NCI-H1694 treated with DMSO at 0.1 percent for 48 hours (cell line): ENCODE measurements at places on chromosomes 3 and 15.

GRCh38 chr3:196974661-196975060 is 6.0 kb upstream of the PIGZ start:
- DNase-seq = no peak

- DNase-seq = no peak
Measured at GRCh38 chr3:57133157-57133556, 32.0 kb downstream of the IL17RD start.

DNA sequence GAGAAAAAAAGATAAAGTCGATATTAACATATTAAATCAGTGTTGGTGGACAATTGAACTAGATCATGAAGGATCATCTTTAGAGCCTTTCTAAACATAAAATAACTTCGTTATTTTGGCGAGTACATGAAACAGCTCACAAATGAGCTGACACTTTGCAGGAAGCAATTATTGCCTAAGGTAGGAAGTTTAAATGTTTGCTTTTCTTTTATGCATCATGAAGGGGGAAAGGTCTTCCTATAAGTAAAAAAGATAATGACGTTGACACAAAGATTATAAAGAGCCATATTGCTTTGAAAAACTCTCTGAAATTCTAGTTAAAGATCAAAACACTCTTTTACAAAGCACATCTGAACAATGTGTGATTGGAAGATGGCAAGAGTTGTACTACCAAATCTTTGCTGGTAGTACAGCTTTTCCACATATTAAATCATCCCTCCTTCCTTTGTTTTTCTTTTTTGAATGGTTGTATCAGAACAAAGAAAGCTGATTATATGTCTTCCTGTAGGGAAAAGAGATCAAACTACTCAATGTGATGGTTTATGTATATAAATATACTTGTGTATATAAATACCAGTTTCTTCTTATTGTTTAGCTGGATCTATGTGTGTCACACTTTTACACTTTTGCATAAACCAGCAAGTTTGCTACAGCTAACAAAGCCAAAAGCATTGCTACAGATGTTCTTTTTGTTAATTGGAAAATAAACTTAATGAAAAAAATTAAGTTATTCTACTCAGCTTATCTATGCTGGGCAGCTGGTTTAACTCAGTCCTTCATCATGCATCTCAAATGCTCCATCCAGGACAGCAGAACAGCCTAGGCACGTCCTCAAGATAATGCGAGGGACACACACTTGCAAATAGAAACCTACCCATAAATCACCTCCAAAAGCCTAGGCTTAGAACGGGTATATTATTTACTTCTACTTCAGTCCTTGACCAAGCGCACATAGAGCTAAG is 850.8 kb upstream of the ROBO1 start:
- DNase-seq = no peak

DNA sequence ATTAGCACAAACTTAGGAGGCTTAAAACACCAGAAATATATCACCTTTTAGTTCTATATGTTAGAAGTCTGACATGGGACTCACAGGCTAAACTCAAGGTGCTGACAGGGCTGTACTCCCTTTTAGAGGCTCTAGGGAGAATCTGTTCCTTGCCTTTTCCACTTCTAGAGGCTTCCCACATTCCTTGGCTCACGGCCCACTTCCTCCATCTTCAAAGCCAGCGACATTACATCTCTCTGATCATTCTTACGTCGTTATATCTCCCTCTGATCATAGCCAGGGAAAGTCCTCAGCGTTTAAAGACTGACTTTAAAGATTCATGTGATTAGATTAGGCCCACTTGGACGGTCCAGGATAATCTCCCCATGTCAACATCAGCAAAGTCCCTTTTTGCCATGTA is 166.3 kb downstream of the GREM1 start:
- no peak for DNase-seq

DNA sequence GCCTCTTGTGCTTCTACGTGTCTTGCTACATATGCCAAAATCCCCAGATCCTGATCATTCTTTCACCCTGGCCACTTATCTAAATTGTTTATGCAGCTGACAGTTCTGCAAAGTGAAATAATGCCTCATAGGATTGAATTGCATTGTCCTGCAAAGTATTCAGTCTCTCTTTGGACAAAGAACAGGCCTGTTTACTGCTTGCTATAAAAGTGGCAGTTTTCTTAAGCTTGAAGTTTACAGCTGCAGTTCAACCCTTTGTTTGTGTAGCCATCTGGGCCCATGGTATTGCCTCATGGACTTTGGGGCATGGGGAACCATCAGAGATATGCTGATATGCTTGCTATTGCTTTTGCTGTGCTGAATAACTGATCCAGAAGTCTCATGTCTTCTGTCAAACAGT is 523.2 kb downstream of the OTOL1 start:
- DNase-seq = no peak

- peak; percentile 58 for DNase-seq
Measured at GRCh38 chr15:43514241-43515057, 3.0 kb upstream of the MAP1A start.

GRCh38 chr3:196524527-196524926 is 9.4 kb upstream of the SMCO1 start:
- DNase-seq = no peak

GRCh38 chr3:162285259-162285658 is 788.7 kb downstream of the OTOL1 start:
- DNase-seq = no peak

DNA sequence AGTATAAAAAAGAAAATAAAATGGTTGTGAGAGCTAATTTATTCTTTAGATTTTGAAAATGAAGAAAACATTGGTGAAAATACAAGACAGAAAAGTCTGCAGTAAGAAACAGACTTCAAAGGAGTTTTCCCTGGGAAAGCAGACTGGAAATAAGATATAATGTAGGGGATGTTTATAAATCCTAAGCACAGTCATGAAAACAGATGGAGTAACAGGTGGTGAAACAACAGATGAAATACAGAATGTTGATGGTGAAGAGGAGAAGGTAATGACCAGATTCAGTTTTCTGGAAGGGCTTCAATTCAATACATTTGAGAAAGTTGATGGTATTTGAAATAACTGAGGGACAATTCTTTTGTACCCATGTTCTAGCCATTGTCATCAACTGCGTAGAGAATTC is 353.9 kb downstream of the CHL1 start:
- peak; percentile 32 for DNase-seq

- no peak for DNase-seq
Measured at GRCh38 chr15:94360251-94360685, 128.9 kb downstream of the MCTP2 start.

- DNase-seq = peak; percentile 99
Measured at GRCh38 chr3:143331350-143331749, 211.8 kb downstream of the CHST2 start.

GRCh38 chr3:127676921-127677351 is 4.2 kb downstream of the ABTB1 start:
- DNase-seq = no peak

DNA sequence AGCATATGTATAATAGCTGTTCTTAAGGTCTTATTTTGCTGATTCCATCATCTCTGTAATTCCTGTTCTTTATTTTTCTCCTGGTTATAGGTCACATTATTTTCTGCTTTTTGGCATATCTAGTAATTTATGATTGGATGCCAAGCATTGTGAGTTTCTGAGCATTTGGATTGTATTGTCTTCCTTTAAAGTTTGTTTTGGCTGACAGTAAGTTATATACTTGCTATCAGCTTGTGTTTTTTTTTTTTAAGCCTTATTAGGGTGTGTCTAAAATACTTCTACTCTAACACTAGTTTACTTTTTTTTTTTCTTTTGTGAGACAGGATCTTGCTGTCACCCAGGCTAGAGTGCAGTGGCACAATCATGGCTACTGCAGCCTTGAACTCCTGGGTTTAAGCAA is 10.1 kb downstream of the MKRN2 start:
- DNase-seq = no peak

DNA sequence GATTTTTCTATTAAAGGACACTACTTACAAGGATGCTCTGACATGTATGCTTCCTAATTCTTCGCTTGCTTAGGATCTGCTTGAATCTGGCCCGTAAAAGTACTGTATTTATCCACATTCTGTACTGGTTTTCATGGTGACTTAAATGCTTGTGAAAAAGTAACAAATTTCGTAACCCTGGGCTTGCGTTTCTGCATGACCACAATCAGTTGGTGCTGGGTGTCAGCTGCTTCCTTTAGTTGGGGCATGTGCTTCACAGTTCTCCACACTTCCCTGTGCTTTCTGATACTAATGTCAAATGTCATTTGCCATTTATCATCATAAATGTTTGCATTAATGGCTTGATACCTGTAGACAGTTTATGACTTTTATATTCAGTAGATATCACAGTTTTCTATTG is 218.4 kb upstream of the MLF1 start:
- DNase-seq = no peak

GRCh38 chr3:148697306-148698189 is at the start of gene AGTR1:
Gene AGTR1, plus strand, starts transcription at chr3:148697903. Its CDS starts 43,133 bp downstream, at chr3:148741036.
- DNase-seq = no peak

DNA sequence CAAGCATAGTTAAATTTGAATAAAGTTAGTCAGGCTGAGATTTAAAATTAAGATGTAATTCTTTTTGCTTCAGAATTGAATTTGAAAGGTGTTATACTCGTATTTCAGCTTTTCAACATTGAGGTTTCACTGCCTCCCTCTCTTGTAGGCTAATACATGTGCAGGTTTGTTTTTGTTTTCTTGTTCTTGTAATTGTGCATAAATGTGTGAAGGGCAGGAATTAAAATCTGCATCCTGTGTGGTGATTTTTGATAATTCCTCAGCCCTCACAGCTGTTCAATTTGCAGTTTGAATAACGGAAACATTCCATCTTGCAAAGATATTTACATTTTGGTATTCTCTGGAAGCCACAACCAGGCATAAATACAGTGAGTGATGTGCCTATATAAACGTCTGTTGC is 24.9 kb upstream of the PLSCR1 start:
- DNase-seq = no peak

DNA sequence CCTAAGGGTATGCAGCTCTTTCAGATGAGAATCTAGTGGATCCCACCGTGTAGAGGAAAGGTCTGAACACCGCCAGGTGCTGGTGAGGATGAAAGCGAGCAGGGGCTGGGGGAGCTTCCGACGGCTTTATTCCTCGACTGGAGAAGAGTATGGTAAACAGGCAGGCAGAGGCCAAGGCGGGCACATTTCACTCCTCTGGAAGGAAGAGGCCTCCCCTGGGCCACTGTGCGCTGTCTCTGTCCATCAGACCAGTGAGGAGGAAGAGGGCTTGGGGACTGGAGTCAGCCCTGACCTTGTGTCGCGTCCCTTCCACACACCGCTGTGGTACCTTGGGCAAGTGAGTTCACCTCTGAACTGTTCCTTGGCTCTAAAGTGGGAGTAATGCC is 4.2 kb downstream of the GHRL start:
- DNase-seq = no peak

- no peak for DNase-seq
Measured at GRCh38 chr15:65777843-65778242, 14.2 kb downstream of the DENND4A start.

DNA sequence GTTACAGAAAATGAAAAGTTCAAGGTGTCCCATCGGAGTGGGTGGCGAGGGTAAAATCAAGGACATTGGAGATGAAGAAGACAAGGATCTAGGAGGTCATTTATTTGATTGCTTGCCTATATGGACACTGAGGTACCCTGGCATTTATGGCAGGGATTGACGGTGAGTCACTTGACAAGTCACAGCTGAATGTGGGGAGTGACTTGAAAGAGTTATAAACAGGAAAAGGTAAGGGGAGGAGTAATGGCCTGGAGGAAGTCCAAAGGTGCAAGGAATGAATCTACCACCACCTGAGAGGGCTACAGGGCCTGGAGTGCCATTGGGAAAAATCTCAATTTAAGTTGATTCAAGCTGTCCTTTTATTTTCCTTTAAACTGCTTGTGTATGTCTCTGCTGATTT is 11.8 kb upstream of the SGO1 start:
- no peak for DNase-seq

DNA sequence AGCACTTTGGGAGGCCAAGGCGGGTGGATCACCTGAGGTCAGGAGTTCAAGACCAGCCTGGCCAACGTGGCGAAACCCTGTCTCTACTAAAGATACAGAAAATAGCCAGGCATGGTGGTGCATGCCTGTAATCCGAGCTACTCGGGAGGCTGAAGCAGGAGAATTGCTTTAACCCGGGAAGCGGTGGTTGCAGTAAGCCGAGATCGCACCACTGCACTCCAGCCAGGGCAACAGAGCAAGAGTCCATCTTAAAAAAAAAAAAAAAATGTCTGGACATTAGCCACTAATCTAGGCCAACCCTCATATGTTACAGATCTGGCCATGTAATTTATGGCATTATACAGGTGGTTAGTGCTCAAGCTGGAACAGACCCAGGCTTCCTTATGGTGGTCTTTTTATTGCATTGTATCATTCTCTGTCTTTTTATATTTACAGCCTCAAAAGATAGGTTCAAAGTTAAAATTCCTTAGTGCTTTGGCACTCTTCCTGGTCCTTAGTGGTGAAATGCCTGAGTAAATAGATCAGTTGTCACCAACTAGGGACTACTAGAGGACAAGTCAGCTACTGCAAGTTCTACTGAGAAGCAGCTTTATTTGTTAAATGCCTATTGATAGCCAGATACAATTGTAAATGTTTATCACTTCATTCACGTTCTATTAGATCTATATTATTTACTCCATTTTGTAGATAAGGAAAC is 16.0 kb downstream of the STARD9 start:
- peak; percentile 15 for DNase-seq

DNA sequence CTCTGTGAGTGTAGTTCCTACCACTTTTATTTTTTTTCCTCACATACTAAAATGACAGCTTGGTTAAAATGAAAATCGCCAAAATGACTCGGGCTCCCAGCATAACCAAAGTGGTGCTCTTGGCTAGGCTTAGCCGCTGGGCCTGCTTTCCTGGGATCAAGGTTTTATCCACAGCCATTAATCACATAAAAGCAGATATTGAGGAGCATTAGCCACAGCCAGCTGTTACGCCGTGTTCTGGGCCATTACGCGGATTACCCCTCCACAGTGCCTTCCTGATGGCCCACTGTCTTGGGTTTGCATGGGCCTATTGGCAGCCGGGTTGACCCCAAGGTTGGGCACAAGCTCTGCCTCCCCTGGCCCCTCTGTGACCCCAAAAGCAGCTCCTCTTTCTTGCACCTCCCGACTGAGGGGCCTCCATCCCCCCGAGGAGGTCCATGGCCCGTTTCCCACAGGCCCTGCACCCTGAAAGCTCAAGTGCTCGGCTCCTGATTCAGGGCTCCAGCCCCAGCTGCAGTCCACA is 30.4 kb upstream of the TRPM1 start:
- DNase-seq = no peak

- DNase-seq = no peak
Measured at GRCh38 chr3:156376199-156376598, 178.7 kb downstream of the SSR3 start.

GRCh38 chr3:128725547-128726022 is 398 bp upstream of the RAB7A start:
- no peak for DNase-seq

DNA sequence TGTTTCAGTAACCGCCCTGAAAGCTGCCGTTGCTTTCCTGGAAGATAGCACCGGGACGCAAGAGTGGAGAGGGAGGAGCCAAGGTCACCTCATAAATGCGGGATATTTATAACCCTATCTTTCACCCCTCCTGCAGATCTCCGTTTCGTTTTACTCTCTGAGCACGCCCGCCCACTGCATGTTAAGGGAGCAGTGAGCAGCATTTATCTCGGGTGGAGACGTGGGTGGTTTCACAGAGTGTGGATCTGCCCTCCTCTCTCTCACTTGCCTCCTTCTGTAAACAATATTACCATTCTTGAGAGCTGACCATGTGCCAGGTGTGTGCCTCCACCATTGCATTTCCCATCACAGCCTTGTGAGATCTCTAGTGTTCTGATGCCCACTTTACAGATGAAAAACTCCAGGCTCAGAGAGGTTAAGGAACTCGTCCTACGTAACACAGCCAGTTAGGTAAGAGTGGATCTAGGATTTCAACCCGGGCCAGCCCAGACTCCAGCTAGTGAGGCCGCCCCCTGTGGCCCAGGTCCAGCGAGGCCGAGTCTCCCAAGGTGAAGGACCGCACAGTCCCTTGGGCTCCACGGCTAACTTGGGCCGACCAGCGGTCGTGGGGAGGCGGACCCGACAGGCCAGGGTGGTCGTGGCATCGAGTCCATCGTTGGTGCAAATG is 16.9 kb upstream of the SEMA4B start:
- DNase-seq = no peak
